Muscle of back (tissue), 13 donors: ENCODE measurements at places on chromosomes 2 and 18. TPM values are rescaled to one million over a fixed set of nuclear protein-coding genes. Genes with fewer than 3 reads are reported as not detected.

- DNase-seq = no peak
Measured at GRCh38 chr18:54181856-54182602, 42.4 kb downstream of the MBD2 start.

DNA sequence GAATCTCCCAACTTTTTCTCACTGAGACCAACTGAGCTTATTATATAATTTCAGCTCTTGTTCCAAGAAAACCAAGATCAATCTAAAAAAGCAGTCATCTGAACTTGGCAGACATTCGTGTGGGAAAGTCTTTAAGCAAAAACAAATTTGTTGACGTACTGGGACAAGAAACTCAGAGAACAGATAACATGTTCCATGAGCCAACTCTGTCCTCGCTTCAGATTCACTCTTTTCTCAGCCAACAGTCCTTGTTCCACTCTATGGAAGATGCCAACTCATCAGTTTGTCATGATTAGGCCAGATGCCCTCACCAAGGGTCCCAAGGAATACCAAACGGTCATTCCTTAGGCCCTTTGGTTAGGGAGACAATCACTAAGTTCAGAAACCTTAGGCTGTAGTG, 224.2 kb upstream of the CTAGE1 start:
- peak; percentile 14 for DNase-seq

Gene UGT1A5
- not detected for polyA plus RNA-seq

Gene COL4A3
- polyA plus RNA-seq = 0.04 TPM

GRCh38 chr2:234309431-234309830, 187.4 kb downstream of the ARL4C start:
- DNase-seq = no peak

GRCh38 chr2:183505911-183506310, 381.7 kb downstream of the NUP35 start:
- DNase-seq = no peak

Gene RAB17
- polyA plus RNA-seq = 2.6 TPM

DNA sequence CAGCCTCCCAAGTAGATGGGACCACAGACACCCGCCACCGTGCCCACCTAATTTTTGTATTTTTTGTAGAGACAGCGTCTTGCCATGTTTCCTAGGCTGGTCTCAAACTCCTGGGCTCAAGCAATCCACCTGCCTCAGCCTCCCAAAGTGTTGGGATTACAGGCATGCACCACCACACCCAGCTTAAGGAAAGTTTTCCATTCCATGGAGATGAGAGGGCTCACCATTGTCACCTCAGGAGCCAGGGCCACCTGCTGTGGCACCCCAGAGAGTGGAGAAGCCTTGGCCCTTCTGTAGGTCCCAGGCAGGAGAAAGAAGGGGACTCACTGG, 4.6 kb downstream of the SLC35F6 start:
- no peak for DNase-seq

Gene UGT1A4
- not detected for polyA plus RNA-seq

- DNase-seq = peak; percentile 33
Measured at GRCh38 chr2:170235860-170236679, 58.1 kb downstream of the MYO3B start.

- DNase-seq = no peak
Measured at GRCh38 chr2:46020416-46020815, 276.8 kb upstream of the EPAS1 start.

Gene SOCS6
- 16.1 TPM for polyA plus RNA-seq

Gene TMEM131
- 53.2 TPM for polyA plus RNA-seq

DNA sequence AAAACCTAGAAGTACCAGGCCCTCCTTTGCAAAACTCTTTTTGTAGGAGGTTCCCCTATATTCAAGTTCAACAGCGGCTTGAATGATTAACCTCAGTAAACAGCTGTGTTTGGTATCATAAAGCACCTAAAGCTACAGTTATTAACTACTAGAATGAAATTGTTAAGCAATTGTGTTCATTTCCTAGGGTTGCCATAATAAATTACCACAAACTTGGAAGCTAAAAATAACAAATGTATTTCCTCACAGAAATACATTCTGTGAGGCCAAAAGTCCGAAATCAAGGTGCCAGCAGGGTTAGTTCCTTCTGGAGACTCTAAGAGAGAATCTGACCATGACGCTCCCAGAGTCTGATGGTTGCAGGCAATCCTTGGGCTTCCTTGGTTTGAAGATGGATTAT, 202.1 kb upstream of the ACVR2A start:
- DNase-seq = no peak

GRCh38 chr18:53489266-53489665, 735.2 kb downstream of the MBD2 start:
- no peak for DNase-seq

GRCh38 chr18:6557057-6557769, 142.5 kb upstream of the L3MBTL4 start:
- no peak for DNase-seq

Gene SALL3
- not detected for polyA plus RNA-seq

DNA sequence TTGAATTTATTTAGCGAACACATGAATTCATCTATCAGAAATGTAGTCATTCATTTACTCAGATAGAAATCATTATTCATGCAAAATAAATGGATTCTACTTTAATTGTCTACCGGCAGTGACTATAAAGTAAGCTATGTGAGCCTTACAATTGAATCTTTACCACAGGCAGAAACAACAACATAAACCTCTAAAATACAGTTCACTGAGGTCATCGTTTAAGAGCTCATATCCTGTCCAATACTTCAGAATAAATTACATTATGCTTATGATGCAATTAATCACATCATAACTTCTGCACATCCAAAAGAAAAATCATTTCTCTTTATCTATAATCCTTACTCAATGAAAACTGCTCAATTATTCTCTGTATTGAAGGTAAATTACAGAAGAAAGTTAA, 244.7 kb downstream of the HNMT start:
- DNase-seq = no peak

Gene CMPK2
- 3.1 TPM for polyA plus RNA-seq

DNA sequence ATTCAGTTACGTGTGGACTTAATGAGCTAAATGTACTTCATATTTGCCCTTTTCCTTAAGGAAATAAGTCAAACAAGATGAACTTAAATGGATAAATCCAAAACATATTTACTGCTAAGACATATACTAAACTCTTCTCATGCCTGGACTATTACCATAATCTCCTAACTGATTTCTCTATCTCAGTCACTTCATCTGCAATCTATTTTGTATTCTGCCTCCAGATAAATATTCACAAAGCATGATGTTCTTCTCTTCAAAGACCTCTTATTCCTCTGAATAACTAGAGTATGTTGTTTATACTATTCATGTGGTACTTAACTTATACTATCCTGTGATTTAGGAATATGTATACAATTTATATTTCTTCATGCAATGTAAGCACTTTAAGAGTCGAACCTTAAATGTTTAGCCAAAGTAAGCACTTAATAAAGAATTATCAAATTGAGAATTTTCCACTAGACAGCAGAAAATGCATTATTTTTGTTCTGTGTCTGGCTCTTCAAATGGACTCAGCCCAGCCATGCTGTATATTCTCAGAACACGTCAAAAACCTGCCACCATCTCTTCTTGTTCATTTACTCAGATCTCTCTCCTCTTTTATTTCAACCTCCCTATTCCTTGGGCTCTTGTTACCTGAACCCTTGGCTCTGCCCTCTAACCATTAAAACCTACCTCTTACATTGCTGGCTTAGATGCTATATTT, 79.9 kb upstream of the ARHGAP28 start:
- DNase-seq = no peak

- DNase-seq = no peak
Measured at GRCh38 chr2:119263656-119264055, 40.0 kb downstream of the STEAP3 start.

Gene TUBB6
- polyA plus RNA-seq = 212 TPM

Gene NXPH2
- 13.3 TPM for polyA plus RNA-seq

Gene KCNJ13
- polyA plus RNA-seq = not detected

DNA sequence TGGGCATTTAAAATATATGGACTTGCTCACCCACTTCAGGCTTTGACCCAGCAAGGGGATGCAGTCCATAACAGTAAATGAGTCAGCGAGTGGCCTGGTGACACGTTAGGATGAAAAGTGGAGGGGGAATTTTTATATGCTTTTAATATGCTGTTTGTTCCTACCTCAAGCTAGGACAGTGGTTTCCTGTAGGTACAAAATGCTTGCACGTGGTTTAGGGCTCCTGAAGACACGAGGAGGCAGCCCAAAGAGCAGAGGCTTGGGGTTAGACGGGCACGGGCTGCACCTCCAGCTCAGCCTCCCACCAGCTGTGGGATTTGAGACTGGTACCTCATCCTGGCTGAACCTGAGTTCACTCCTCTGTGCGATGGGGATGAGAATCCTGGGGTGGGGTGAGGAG, 306.2 kb upstream of the CXCR4 start:
- DNase-seq = no peak

DNA sequence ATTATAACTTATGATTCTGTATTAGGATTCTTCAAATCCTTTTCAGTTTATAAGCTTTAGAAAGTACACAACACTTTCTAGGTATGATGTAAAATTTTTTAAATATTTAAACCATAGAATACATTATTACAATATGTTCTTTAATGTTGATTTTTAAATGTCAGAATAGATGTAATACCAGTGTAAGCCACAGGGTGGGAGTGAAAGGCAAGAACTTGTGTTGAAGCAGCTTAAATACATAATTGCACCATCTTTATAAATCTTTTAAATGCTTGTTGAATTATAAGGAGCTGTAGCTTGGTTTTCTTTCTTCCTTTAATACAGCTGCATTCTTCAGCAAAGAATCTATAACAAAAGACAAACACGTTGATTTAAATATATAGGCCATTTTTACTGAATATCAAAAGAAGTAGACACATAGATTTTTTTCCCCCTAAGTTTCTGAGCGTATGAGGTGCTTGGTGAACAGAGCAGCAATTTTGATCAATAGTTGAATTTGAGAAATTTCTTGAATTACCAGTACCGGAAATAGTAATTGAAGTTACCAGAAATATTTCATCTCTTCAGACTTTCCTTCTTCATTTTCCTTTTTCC, 63.0 kb downstream of the TANK start:
- peak; percentile 44 for DNase-seq

Gene UGT1A10
- polyA plus RNA-seq = not detected

- DNase-seq = no peak
Measured at GRCh38 chr2:139631966-139632365, 851.8 kb upstream of the NXPH2 start.
